ENCODE measurements at places on chromosomes 6 and 20. TPM values are rescaled to one million over a fixed set of nuclear protein-coding genes. Genes with fewer than 3 reads are reported as not detected.

GRCh38 chr6:25689966-25690365 lies 38.0 kb downstream of the SCGN start:
- DNase-seq, result no peak

DNA sequence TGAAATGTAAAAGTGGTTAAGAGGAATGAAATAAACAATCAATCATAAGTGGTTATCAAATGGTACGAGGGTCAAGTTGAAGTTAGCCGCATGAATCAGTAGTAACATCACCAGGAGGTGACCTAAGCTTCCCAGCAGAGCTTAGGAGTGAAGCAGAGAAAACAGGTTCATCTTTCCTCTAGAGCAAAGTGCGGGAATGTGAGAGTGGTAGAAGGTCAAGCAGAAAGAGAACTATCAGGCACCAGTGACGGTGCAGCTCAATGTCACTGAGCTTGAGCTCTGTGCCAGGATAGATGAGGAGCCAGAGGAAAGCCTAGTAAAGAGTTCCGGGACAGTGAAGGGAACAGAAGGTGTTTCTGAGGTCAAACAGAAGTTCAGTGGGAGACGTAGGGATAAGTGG lies 20.8 kb upstream of the TNFAIP3 start:
- no peak for DNase-seq

The KHDC1L gene
- not detected for polyA plus RNA-seq

The DEFB132 gene
- polyA plus RNA-seq, result not detected

The FLOT1 gene
- 205 TPM for polyA plus RNA-seq

GRCh38 chr6:64252256-64252655 lies 616.7 kb downstream of the PHF3 start:
- no peak for DNase-seq

DNA sequence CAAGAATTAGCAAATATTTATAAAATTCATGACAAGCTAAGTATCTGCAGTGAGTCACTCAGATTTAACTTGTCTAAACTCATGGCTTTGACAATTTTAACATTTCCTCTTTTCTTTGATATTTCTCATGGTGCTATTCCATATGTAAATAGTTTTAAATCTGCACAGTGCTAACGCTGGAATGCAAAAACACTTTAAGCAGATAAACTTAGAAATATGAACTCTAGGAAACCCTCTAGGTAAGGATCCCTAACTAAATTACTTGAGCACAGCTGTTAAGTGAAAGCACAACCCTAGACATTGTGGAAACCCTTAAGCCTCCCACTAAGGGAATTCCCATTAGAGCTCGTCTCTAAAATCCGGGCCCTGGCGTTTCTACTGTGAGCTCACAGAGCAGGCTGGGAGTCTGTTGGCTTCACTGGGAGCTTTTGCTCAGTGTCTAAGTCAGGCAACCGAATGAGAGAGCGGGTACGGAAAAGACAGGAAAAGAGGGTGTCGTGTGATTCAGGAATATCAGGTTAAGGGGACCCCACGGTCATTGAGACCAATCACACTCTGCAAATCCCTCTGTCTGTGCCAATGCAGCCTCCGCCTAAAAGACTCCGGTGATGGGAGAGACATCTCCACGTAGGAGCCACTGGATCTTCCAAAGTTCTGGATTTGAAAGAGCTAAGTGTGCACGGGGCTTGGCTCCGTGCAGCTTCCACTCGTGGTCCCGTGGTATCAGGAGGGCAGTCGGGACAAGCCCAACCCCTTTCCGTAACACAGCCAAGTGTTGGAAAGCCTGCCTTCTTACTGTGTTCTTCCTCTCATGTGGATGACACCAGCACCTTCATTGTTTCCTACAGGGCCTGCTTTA lies 112.3 kb upstream of the RPS6KA2 start:
- DNase-seq, result no peak

DNA sequence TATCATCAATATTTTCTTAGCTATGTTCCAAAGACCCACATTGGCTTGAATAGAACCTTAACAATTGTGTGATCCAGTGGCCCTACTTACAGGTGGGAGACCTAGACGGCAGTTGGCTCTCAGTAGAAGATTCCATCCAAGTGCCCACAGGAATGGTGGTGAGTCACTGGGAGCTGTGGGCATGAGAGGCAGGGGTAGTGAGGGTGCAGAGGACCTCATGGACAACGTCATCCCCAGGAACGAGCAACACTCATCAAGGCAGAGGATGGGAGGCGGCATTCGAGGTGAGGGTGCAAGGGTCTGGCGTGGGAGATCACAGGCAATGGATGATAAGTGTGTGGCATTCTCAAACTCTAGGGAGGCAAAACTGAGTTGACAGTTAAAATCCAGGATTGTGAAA lies 17.5 kb upstream of the SPO11 start:
- no peak for DNase-seq

The MEI4 gene
- not detected for polyA plus RNA-seq

The RSPH9 gene
- 3.8 TPM for polyA plus RNA-seq

The HLA-DOB gene
- 2.7 TPM for polyA plus RNA-seq

GRCh38 chr20:61440548-61441055 lies 188.5 kb downstream of the CDH4 start:
- no peak for DNase-seq
